H1 (cell line): ENCODE measurements at places on chromosomes 3 and 15. TPM values are rescaled to one million over a fixed set of nuclear protein-coding genes. Genes with fewer than 3 reads are reported as not detected.

DNA sequence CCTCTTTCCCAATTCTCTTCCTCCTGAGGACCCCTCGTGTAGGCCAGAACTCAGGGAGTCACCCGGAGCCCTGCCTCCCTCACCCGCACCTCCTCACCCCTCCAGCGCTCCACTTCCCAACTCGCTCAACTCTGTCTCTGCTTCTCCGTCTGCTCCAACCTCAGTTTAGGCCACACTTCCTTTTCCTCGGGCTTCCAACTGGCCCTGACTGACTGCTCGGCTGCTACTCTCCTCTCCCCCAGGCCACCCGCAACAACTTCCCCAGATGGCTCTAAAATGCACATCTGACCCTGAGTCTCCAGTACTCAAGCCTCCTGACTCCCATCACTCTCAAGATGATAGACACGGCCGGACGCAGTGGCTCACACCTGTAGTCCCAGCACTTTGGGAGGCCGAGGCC, 23.6 kb downstream of the TMEM44 start:
- no peak for DNase-seq

- no peak for DNase-seq
These were observed 57.6 kb downstream of the ANP32A start for GRCh38 chr15:68763063-68763462.

GOLGA8Q gene
- total RNA-seq: not detected in 2 replicates

CLDN16 gene
- total RNA-seq: not detected in 2 replicates

CHSY1 gene
- total RNA-seq: 60.3 and 60.7 TPM in 2 replicates

DLL4 gene
- total RNA-seq: 0.48 and 0.60 TPM in 2 replicates

ZKSCAN7 gene
- 8.5 and 8.9 TPM in 2 replicates for total RNA-seq

GOLGA6L10 gene
- 3.7 and 4.0 TPM in 2 replicates for total RNA-seq

SLC9C1 gene
- 0.24 and 1.1 TPM in 2 replicates for total RNA-seq

GRCh38 chr15:101071651-101072050, 152.5 kb downstream of the LRRK1 start:
- no peak for DNase-seq

GRCh38 chr3:38205472-38205805, 40.1 kb downstream of the OXSR1 start:
- no peak for DNase-seq

GRCh38 chr15:85960381-85960780, 119.3 kb upstream of the AGBL1 start:
- no peak for DNase-seq

IL16 gene
- 0.09 and 0.46 TPM in 2 replicates for total RNA-seq

ISLR2 gene
- 0.23 and 0.58 TPM in 2 replicates for total RNA-seq

GRCh38 chr3:127079211-127079610, 96.3 kb downstream of the PLXNA1 start:
- DNase-seq: no peak

DNA sequence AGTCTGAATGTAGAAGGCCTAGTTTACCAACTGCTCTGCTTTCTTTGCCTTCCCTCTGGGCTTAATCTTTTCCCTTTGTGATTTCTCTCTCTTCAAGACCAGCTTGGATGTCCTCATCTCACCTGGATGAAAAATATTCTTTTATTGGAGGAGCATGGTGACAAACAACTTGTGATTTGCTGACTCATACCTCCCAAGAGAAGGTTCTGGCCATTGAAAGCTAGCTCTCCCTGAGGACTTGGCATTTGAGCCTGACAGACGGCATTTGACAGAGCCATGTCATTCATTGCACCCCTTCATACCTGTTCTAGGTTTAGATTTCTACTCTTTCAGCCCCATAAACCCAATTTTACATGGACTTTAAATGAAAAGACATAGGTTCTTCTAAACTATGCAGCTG, 33.3 kb downstream of the ATG7 start:
- no peak for DNase-seq

DNA sequence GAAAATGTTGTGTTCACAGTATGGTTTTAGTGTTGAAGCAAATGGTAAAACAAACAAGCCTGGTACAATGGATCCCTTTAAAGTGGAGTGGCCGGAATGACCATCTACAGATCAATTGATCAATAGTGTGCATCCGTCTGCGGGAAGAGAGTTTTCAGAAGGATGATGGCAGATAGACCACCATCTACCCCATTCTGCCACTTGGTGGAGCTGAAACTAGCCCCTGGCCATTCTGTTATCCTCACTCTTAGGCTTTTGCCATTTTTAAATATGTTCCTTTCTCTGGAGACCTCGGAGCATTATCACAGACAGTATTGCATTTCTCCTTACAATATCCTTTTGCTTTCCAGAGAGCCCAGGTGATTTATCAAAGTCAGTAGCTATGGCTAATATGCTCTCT, 258.9 kb upstream of the CFAP20DC start:
- no peak for DNase-seq

GRCh38 chr3:123292321-123293310, 90.9 kb downstream of the SEC22A start:
- no peak for DNase-seq

DNA sequence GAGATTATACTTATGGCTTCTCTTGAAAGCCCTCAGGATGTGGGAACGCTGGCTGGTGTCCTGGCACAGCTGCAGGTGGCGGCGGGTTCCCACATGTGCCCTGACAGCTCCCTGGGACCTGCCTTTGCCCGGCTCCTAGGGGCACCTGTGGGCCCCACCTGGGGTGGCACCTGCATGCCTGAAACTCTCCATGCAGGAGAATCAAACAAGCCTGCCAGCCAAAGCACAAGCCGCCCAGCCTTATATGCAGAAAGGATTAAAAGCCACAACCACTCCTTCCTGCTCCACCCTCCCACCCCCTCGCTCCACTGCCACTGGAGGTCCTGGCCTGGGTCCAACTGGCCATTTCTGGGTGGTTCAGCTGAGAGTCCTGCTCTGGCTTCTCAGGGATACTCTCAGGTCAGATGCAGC, 18.1 kb downstream of the TRPM1 start:
- no peak for DNase-seq

GRCh38 chr3:120497336-120497735, 46.5 kb upstream of the FSTL1 start:
- no peak for DNase-seq

- DNase-seq: no peak
These were observed 43.6 kb downstream of the PDIA5 start for GRCh38 chr3:123110282-123110975.

DNA sequence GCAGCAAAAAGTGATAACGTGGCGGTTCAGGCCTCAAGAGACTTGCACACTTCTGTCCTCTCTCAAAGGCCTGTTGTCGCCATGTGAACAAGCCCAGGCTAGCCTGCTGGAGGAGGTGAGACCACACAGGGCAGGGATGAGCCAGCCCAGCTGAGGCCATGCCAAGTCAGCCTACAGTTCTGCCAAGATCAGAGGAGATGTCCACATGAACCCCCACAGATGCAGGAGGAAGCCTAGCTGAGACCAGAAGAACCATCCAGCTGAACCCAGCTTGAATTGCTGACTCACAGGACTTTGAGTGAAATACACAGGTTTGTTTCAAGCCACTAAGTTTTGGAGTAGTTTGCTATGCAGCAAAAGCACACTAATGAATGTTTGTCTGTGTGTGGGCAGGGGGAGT, 50.3 kb upstream of the SEC13 start:
- no peak for DNase-seq

DNA sequence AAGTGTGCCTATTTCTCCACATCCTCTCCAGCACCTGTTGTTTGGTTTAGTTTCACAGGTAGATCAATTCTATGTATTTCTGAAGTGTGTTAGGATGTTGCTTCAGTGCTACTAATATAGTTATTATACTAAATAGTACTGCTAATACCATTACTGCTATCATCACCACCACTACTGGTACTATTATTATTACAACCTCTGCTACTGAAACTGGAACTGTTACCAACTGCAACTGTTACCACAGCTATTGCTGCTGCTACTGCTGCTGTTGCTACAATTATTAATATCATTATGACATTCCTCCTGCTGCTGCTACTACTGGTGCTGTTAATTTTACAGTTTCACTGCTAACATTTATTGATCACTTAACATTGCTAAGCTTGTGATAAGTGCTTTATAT, 8.3 kb upstream of the LMOD3 start:
- no peak for DNase-seq
